IMR-90 (cell line): ENCODE measurements at places on chromosomes 2 and 18.
A peak's percentile ranks its signal among the peaks of the same experiment; 100 is the strongest.

DNA sequence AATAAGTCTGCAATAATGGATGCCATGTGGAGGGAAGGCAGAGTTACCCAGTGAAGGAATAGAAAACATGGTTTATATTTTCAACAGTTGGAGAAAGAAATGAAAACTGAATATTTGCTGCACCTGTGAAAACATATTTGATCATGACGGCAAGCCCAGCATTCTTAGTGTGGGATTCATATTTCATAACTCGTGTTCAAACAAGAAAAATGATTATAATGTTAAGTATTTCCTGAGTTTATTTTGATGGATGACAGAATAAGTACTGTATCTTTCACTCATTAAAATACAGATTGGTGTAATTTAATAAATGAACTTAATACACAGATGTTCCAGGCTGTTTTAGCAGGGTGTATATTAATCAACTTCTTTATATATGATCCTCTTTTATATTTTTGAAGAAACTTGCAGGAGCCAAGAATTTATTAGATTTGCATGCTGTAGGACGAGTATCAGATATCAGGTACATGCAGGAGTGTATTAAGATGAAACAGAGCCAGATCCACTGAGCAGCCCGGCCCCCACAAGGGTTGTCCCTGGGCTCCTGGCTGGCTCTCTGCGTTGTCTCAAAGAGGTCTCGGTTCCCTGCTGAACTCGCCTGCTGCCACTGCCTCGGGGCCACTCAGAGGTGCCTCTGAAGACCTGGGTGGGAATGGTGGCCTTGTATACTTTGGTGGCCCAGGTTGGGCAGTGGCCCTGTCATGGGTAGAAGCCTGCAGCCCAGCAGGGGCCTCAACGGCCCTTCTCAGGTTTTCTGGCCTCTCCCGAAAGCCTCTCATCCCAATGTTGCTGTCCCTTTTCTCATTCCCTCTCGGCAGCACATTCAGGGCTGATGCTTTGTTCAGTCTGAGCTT lies 95.0 kb upstream of the LDAH start:
- DNase-seq: peak; percentile 34

DNA sequence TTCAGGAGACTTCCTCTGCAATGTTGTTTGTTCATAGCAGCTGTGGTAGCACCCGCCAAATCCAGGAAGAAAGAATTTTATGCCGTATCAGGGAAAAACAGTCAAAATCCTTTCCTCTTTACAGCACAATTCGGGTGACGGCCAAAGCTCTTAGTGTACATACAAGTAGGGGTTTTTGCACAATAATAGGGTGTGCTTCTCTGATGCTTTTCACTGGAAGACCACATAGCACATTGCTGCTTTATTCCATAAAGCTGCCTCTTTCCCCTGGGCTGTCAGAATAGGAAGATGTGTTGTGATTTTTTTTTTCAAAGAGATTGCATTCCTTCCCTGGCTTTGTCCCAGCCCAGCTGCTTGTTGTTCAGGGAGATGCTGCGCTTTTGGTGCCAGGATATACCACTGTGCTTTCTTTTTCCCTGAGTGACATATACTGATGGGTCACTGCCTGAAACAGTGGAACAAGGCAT lies 27.2 kb upstream of the LANCL1 start:
- no peak for DNase-seq

- peak; percentile 76 for DNase-seq
Measured at GRCh38 chr18:57004366-57005121, 142.3 kb upstream of the BOD1L2 start.

GRCh38 chr2:241570961-241571581 lies 12.5 kb downstream of the BOK start:
- no peak for DNase-seq

GRCh38 chr2:231425291-231425810 lies 29.8 kb downstream of the B3GNT7 start:
- DNase-seq: no peak

- no peak for DNase-seq
Measured at GRCh38 chr2:126686286-126686685, 30.3 kb downstream of the GYPC start.

- DNase-seq: peak; percentile 3
Measured at GRCh38 chr2:224777559-224777930, 61.4 kb upstream of the CCDC195 start.

- no peak for DNase-seq
Measured at GRCh38 chr18:51537487-51537886, 340.0 kb upstream of the MEX3C start.

- peak; percentile 73 for DNase-seq
Measured at GRCh38 chr2:46339676-46340459, 42.7 kb downstream of the EPAS1 start.
